ENCODE measurements at places on chromosomes 11 and 22. TPM values are rescaled to one million over a fixed set of nuclear protein-coding genes. Genes with fewer than 3 reads are reported as not detected.

- no peaks in the 10 kb centered on the region for H3K27me3 ChIP-seq
- no peak for DNase-seq
- H3K27ac ChIP-seq: peak overlapping the region; percentile 84
- peak overlapping the region; percentile 15 for H3K4me3 ChIP-seq
Measured at GRCh38 chr22:36367479-36367878, 20.3 kb downstream of the MYH9 start.

DNA sequence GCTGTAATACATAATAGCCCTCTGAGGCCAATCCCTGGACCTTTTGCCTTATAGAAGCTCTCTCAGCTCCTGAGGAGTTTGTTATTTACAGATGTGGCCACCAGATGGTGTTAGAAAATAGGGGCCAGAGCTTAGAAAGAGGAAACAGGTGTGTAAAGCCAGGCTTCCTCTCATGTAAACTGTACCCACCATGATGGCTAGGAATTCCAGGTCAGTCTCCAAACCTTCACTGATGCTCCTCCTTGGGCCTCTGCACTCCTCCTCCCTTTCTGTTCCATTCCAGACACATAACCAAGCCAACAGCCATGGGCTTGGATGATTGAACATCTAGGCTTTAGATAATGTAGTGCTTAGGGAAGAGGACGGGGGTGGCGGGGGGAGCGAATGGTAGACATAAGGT, 39.7 kb downstream of the USP35 start:
- H3K27ac ChIP-seq: no peak overlapping the region
- H3K4me3 ChIP-seq: no peak overlapping the region
- H3K36me3 ChIP-seq: peaks cover 36% of the 10 kb centered on the region
- DNase-seq: peak; percentile 49

The RASSF10 gene
- not detected for total RNA-seq

DNA sequence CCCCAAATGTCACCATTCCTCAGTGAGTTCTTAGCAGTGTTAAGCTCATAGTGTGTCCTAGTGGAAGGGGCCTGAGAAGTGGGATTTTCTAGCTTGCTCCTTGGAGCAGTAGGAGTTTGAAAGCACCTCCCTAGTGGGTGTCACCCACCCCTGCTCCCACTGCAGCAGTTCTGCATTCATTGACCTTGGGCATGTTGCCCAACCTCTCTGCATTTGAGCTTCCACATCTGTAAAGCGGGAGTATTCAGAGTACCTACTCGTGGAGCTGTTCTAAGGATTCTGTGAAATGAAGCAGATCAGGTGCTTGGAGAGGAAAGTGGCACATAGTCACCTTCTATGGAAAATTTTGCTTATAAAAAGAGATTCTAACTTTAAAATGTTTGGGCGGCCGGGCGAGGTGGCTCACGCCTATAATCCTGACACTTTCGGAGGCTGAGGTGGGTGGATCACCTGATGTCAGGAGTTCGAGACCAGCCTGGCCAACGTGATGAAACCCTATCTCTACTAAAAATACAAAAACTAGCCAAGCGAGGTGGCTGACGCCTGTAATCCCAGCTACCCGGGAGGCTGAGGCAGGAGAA, 16.9 kb downstream of the LMO2 start:
- H3K4me3 ChIP-seq: no peak overlapping the region
- no peak overlapping the region for H3K27ac ChIP-seq
- H3K27me3 ChIP-seq: peaks cover 78% of the 10 kb centered on the region
- H3K36me3 ChIP-seq: no peaks in the 10 kb centered on the region
- H3K4me1 ChIP-seq: peaks cover 2% of the 10 kb centered on the region

- H3K27me3 ChIP-seq: no peaks in the 10 kb centered on the region
- no peak overlapping the region for H3K27ac ChIP-seq
- no peak overlapping the region for H3K4me3 ChIP-seq
- no peak for DNase-seq
- peaks cover 2% of the 10 kb centered on the region for H3K36me3 ChIP-seq
Measured at GRCh38 chr11:134040386-134041302, 28.2 kb upstream of the JAM3 start.

The ANAPC15 gene
- total RNA-seq: 74.5 TPM

GRCh38 chr22:49373289-49373666, 454.4 kb downstream of the BRD1 start:
- H3K4me3 ChIP-seq: no peak overlapping the region
- H3K27me3 ChIP-seq: no peaks in the 10 kb centered on the region
- DNase-seq: no peak
- H3K4me1 ChIP-seq: no peaks in the 10 kb centered on the region
- H3K27ac ChIP-seq: no peak overlapping the region
- H3K36me3 ChIP-seq: no peaks in the 10 kb centered on the region

- H3K4me1 ChIP-seq: no peaks in the 10 kb centered on the region
- no peaks in the 10 kb centered on the region for H3K27me3 ChIP-seq
- no peak overlapping the region for H3K27ac ChIP-seq
- H3K36me3 ChIP-seq: no peaks in the 10 kb centered on the region
- no peak for DNase-seq
- H3K4me3 ChIP-seq: no peak overlapping the region
Measured at GRCh38 chr11:130216591-130217132, 57.1 kb downstream of the ST14 start.

DNA sequence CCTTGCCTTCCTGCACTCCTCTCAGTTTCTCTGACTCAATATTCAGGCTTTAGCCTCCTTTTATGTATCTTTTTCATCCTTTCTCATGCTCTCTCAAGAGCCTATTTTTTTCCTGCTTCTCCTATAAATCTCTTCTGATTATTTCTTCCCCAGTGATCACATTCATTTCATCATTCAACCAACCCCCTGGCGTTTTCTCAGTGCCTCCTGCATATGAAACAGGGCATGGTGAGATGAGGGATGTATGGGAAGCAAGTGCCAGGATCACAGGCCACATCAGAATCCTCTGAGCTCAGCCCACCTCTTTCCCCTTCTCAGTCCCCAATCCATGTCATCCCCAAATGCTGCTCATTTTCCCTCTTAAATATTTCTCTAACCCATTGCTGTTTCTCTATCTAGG, 38.7 kb upstream of the NRIP3 start:
- H3K27me3 ChIP-seq: peaks cover 13% of the 10 kb centered on the region
- no peaks in the 10 kb centered on the region for H3K4me1 ChIP-seq
- no peak overlapping the region for H3K4me3 ChIP-seq
- no peak for DNase-seq

DNA sequence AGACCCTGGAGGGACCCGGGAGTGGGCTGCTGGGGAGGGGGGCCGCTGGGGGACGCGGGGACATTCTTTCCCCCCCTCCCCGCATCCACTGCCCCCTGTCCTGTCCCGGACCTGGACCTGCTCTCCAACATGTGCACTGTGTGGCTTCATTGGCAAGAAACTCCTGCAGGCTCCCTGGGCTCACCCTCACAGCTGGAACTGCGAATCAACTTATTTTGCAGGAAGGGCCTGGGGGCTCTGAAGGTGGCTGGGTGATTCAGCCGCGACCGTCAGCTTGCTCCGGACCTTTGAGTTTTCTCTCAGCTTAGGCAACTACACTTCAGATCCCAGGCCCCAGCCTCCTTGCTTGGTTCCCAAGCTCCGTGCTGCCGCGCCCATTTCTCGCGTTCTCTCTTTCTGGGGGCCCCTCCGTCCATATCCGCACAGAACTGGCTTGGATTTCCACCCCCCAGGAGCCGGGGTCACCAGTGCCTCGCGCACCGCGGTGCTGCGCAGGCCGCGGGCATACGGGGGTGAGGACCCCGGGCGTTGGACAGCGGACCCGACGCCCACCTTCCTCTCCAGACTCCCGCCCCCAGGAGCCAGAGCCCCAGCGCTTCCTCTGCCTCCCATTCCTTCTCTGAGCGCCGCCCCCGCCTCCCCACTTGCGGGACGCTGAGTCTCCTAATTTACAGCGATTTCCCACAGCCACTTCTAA, 471 bp upstream of the AHNAK start:
- peak overlapping the region; percentile 79 for H3K4me3 ChIP-seq
- no peak for DNase-seq
- peaks cover 11% of the 10 kb centered on the region for H3K27me3 ChIP-seq
- peaks cover 6% of the 10 kb centered on the region for H3K36me3 ChIP-seq
- H3K4me1 ChIP-seq: peaks cover 70% of the 10 kb centered on the region
- peak overlapping the region; percentile 65 for H3K27ac ChIP-seq

DNA sequence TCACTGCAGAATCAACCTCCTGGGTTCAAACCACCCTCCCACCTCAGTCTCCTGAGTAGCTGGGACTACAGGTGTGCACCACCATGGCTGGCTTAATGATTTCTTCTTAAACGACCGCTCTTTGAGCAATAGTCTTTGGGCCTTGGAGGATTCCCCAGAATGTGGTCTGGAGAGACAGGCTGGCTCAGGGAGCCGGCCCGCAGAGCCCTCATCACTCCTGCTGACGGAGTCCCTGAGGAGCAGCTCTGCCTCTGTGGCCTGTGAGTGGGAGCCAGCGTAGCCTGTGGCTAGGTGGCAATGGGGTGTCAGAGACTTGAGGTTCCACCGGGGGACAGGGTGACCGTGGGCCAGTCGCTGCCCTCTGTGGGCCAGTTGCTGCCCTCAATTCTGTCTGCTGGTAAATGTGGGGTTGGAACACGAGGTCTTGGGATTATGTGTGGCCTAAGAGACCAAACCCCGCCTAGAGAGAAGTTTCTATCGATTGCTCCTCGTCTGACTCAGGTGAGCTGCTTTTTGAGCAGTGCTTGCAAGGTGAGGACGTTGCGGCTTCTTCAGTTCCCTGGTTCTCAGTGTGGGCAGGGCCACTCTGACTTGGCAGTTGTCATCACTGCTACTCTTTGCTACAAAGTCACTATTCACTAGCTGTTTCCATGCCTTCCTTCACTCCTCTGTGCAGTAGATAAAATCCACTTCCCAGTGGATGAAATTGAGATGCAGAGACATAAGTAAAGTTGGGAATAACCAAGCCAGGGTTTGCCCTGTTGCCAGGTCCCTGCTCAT, 124.8 kb upstream of the NECTIN1 start:
- no peak overlapping the region for H3K4me3 ChIP-seq
- H3K36me3 ChIP-seq: no peaks in the 10 kb centered on the region
- H3K27ac ChIP-seq: no peak overlapping the region

- peaks cover 25% of the 10 kb centered on the region for H3K4me1 ChIP-seq
- H3K36me3 ChIP-seq: peaks cover 4% of the 10 kb centered on the region
- peak overlapping the region; percentile 80 for H3K4me3 ChIP-seq
Measured at GRCh38 chr11:776561-777287, 563 bp downstream of the GATD1 start.

The VSTM5 gene
- not detected for total RNA-seq

DNA sequence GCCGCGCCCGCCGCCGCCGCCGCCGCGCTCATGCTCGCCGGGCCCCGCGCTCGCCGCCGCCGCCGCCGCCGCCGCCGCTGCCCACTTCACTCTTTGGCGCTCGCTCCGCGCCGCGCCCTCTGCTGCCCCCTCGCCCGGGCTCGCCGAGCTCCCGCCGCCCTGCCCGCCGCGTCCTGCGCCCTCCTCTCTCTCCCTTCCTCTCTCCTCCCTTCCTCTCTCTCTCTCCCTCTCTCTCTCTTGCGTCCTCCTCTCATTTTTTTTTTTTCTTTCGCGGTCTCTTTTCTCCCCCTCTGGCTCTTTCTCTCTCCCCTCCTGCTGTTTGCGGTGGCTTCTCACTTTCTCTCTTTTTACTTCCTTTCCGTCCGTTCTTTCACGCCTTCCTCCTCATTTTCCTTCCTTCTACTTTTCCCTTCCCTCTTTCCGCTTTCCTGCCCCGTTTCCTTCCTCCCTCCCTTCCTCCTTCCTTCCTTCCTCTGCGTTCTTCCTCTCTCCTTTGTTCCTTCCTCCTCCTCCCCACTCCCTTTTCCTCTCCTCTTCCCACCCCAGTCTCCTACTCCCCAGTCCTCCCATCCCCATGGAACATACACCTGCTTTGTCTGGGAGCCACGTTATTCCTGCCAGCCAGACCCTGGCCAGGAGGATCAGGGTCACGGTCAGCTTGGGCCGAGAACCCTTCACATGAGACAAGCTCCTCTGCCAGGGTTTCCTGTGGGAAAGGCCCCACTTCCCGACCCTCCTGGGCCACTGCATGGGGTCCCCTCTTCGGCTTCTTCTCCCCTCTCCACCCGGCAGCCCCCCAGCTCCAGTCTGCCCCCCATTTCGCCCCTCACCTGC, 19.3 kb upstream of the SHISAL1 start:
- no peak overlapping the region for H3K27ac ChIP-seq
- H3K27me3 ChIP-seq: peaks cover 43% of the 10 kb centered on the region
- no peak overlapping the region for H3K4me3 ChIP-seq
- DNase-seq: no peak
- no peaks in the 10 kb centered on the region for H3K36me3 ChIP-seq
- peaks cover 20% of the 10 kb centered on the region for H3K4me1 ChIP-seq

DNA sequence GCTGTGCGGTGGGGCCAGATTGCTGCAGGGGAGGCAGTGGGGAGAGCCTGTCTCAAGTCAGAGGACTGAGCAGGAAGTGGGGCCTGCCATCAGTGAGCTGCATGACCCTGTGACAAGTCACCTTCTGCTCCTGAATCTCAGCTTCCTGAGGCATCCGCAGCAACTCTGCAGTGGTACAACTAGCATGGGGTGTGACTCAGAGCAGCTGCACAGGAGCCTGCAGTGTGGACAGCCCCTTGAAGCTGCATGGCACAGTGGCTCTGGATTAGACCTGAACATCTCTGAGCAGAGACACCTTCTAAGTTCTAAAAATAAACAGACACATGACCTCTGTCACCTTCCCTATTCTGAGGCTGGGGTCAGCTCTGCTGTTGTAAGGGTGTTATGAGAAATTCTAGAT, 18.0 kb downstream of the FAM227A start:
- no peak overlapping the region for H3K4me3 ChIP-seq
- H3K36me3 ChIP-seq: no peaks in the 10 kb centered on the region

- no peaks in the 10 kb centered on the region for H3K27me3 ChIP-seq
- H3K36me3 ChIP-seq: no peaks in the 10 kb centered on the region
- no peaks in the 10 kb centered on the region for H3K4me1 ChIP-seq
- DNase-seq: no peak
Measured at GRCh38 chr11:64107303-64107702, 58.6 kb downstream of the MACROD1 start.

The IGLL1 gene
- total RNA-seq: not detected

DNA sequence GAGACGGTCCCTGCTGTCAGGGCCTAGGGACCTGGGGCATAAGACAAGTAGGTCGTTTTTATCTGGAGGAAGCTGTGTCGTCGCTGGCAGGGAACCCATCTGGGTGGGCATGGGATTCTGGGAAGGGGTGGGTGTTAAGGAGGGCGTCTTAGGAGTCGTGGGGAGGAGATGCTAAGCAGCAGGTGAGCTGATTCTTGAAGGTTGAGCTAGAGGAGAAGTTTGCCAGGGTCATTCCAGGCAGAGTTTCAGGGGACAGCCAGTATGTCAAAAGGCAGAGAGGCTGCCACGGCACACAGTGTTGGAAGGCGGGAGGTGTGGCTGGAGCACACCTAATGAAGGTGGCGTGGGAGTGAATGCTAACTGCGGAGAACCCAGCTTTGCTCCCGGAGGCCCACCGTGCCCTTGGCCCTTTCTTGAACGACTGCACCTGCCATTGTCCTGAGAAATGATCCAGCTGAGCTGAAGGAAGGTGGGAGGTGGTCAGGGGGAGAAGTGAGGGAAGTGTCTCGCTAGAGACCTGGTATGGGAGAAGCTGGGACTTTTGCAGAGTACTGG, 1.3 kb downstream of the FAM118A start:
- peak overlapping the region; percentile 80 for H3K27ac ChIP-seq
- peak overlapping the region; percentile 81 for H3K4me3 ChIP-seq
- no peak for DNase-seq

The MMP7 gene
- not detected for total RNA-seq

The PRAME gene
- total RNA-seq: not detected

The C22orf42 gene
- total RNA-seq: not detected

- H3K4me3 ChIP-seq: no peak overlapping the region
- H3K36me3 ChIP-seq: peaks cover 2% of the 10 kb centered on the region
- no peak overlapping the region for H3K27ac ChIP-seq
- H3K27me3 ChIP-seq: no peaks in the 10 kb centered on the region
- peaks cover 12% of the 10 kb centered on the region for H3K4me1 ChIP-seq
Measured at GRCh38 chr11:47004595-47005033, 68.1 kb downstream of the CSTPP1 start.

The LAYN gene
- 0.89 TPM for total RNA-seq

The LRRC4C gene
- not detected for total RNA-seq

- no peaks in the 10 kb centered on the region for H3K27me3 ChIP-seq
- no peak for DNase-seq
- H3K27ac ChIP-seq: no peak overlapping the region
- H3K4me3 ChIP-seq: no peak overlapping the region
Measured at GRCh38 chr11:124301548-124301947, 12.2 kb downstream of the OR8D1 start.

Measured in activated CD4-positive, alpha-beta T cell treated with anti-CD3 and anti-CD28 coated beads, Interleukin-2, amount 10 ng/mL, durations not matched to agents 7 days and 5 days (primary cell).